ENCODE measurements at places on chromosomes 5 and 9.

DNA sequence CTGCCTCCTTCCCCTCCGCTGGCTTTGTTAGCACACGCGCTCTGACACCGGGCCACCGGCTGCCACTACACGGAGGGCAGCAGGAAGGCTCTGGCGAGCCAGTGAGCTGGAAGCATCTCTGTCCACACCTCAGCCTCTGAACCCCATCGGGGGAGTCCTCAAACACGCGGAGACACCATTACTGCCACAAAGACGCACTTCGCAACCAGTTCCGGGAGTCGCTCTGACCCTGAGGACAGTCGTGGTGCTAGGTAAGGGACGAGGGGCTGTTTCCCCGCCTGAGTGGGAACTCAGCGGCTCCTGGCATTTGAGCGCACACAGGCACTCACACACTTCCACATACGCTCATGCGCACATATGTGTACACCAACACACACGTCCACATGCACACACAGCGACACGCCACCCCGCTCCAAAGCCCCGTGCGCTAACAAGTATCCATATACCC lies 160.0 kb downstream of the C9orf152 start:
- DNase-seq, result peak; percentile 23

- DNase-seq, result no peak
Observed at GRCh38 chr9:30773427-30773826, 1611.0 kb upstream of the ACO1 start.

- DNase-seq, result no peak
Observed at GRCh38 chr9:72407114-72407513, 42.1 kb upstream of the ZFAND5 start.

DNA sequence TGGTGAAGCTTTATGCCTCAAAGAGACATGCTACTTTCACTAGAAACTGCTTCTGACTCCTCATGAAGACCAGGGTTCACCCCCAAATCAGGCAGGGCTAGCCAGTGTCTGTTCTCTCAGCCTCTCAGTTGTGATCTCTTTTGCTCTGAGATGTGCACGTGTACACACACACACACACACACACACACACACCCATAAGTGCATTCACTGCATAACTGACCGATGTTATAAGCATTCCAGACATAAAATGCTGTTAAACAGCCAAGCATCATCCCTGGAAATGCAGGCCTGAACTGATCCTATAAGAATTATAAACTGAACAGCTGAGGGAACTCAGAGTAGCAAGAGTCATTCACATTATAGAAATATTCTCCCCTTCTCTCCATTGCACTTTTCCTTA lies 85.0 kb downstream of the FSTL4 start:
- no peak for DNase-seq

GRCh38 chr5:107874795-107875194 lies 204.1 kb upstream of the EFNA5 start:
- DNase-seq, result no peak

DNA sequence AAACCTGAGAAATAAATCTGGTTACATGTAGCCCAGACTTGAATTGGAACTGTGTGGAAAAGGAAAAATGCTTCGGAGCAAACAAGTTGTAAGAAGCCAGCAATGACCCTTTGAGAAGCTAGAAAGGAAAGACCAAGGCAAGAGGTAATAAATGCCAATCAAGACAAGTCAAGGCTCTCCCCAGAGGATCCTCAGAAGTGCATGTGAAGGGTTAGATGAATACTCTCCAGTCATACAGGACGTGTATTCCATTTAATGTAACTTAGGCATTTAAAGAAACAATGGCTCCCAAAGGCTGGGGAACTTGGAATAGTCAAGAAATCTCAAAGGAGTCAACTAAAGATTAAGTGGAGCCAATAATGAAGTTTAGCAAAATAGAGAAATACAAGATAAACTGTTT lies 36.2 kb downstream of the EPB41L4A start:
- DNase-seq, result no peak

DNA sequence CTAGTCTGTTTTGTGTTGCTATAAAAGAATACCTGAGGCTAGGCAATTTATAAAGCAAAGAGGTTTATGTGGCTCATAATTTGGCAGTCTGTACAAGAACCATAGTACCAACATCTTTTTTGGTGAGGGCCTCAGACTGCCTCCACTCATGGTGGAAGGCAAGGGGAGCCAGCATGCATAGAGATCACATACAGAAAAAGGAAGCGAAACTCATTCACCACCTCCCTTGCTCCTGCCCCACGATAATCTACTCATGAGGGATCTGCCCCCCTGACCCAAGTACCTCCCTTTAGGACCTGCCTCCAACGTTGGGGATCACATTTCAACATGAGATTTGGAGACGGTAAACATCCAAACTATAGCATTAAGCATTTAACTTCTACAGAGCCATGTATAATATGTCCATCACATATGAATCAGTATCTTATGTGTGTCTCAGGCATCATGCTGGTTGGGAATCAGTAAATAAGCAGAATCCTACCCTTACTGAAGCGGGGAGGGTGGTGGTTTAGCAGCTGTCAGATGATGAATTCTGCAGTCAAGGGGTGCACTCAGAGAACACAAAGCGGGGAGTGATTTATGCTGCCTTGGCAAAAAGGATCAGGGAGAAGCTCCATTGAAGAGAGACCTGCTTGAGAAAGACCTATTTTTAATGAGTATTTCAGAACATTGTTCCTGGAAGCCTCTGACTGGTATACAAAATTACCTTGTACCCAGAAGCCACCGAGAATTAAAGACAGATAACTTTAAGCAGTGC lies 34.8 kb downstream of the HMGXB3 start:
- DNase-seq, result peak; percentile 30

- DNase-seq, result no peak
Observed at GRCh38 chr9:124414612-124415011, 630 bp downstream of the PSMB7 start.

- DNase-seq, result no peak
Observed at GRCh38 chr9:22512495-22512894, 65.9 kb downstream of the DMRTA1 start.

- peak; percentile 76 for DNase-seq
Observed at GRCh38 chr9:108191065-108191464, 664.7 kb downstream of the ACTL7B start.

- no peak for DNase-seq
Observed at GRCh38 chr9:78158286-78158685, 77.6 kb upstream of the CEP78 start.

GRCh38 chr9:126822278-126822677 lies 17.4 kb downstream of the ZBTB43 start:
- no peak for DNase-seq

DNA sequence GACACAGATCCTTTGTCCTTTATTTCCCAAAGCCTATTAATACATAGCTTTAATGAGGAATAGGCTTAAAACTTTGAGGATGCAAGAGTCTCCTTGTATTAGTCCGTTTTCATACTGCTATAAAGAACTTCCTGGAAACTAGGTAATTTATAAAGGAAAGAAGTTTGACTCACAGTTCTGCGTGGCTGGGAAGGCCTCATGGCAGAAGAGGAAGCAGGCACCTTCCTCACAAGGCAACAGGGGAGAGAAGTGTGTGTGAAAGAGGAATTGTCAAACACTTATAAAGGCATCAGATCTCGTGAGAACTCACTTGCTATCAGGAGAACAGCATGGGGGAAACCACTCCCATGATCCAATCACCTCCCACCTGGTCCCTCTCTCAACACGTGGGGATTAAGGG lies 5.4 kb upstream of the CLK4 start:
- peak; percentile 55 for DNase-seq

DNA sequence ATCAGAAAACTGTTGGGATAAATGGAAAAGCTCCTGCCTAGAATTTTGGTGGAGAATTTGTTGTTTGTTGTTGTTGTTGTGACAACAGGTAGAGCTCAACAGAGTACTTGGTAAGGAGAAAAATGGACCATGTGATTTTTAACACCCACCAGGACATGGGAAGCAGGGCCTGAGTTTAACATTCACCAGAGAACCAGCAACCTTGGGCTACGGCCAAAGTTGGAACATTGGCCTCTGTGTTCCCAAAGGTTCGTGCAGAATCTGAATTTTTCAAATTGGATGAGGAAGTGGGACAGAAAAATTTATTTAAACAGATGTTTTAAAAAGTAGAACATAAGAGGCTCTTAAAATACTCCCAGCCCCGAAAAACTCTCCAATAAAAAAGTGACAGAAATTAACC lies 127.0 kb downstream of the GNA14 start:
- DNase-seq, result no peak

GRCh38 chr5:145712245-145712644 lies 122.9 kb downstream of the PRELID2 start:
- no peak for DNase-seq

DNA sequence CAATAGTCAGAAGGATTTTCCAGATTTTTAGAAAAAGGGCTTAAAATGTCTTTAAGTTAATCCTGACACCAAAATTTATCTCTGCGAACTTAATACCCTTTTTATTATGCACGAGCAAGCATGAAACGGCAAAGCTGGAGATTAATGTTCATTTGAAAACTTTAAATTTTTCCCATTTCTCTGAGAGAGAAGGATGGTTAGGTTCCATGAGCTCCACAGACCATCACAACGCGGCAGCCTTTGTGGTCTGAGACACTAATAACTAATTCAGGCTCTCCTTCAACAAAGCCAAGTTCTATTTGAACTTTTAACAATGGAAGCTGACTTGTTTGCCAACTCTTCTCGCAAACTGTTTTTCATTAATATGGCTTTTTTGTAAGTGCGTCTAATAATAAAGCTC lies 94.7 kb downstream of the MYO10 start:
- no peak for DNase-seq

Measured in CD14-positive monocyte (primary cell).